MCF 10A (cell line): ENCODE measurements at places on chromosomes 2 and 18. TPM values are rescaled to one million over a fixed set of nuclear protein-coding genes. Genes with fewer than 3 reads are reported as not detected.

DNA sequence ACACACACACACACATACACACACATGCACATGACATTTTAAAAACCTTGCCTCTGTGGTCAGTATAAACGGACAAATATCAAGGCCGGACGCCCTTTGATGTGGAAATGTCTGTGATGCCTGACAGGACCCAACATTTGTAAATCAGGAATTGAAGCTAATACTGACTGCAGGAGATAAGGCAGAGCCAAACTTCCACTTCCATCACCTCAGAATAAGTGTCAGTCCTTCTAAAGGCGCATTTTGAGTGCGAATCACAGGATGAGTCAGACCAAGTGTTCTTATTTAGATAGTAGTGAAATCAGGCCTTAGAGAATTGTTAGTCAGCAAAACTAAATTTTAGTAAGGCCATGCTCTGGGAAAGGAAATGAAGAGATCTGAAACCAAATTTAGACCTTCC lies 211.7 kb upstream of the LRATD1 start:
- no peaks in the 10 kb centered on the region for H3K4me1 ChIP-seq
- H3K27ac ChIP-seq: no peak overlapping the region
- H3K36me3 ChIP-seq: no peaks in the 10 kb centered on the region
- DNase-seq: peak; percentile 6
- H3K27me3 ChIP-seq: no peaks in the 10 kb centered on the region

- H3K4me3 ChIP-seq: no peak overlapping the region
- H3K27ac ChIP-seq: no peak overlapping the region
- H3K36me3 ChIP-seq: peaks cover 8% of the 10 kb centered on the region
- no peaks in the 10 kb centered on the region for H3K27me3 ChIP-seq
- H3K4me1 ChIP-seq: peaks cover 11% of the 10 kb centered on the region
These were observed 81.2 kb upstream of the STK17B start for GRCh38 chr2:196252408-196253115.

GRCh38 chr2:238462782-238463396 lies 36.2 kb downstream of the ASB1 start:
- no peaks in the 10 kb centered on the region for H3K36me3 ChIP-seq
- no peak overlapping the region for H3K27ac ChIP-seq
- peaks cover 6% of the 10 kb centered on the region for H3K4me1 ChIP-seq
- no peak overlapping the region for H3K4me3 ChIP-seq

- DNase-seq: peak; percentile 55
- H3K4me3 ChIP-seq: no peak overlapping the region
- no peaks in the 10 kb centered on the region for H3K27me3 ChIP-seq
- H3K36me3 ChIP-seq: no peaks in the 10 kb centered on the region
- H3K27ac ChIP-seq: no peak overlapping the region
These were observed 39.6 kb downstream of the PSMG2 start for GRCh38 chr18:12742453-12742852.

- peaks cover 39% of the 10 kb centered on the region for H3K4me1 ChIP-seq
- no peaks in the 10 kb centered on the region for H3K27me3 ChIP-seq
- H3K4me3 ChIP-seq: no peak overlapping the region
- no peak overlapping the region for H3K27ac ChIP-seq
- DNase-seq: no peak
These were observed 93.3 kb downstream of the MAP4K4 start for GRCh38 chr2:101790857-101791256.

DNA sequence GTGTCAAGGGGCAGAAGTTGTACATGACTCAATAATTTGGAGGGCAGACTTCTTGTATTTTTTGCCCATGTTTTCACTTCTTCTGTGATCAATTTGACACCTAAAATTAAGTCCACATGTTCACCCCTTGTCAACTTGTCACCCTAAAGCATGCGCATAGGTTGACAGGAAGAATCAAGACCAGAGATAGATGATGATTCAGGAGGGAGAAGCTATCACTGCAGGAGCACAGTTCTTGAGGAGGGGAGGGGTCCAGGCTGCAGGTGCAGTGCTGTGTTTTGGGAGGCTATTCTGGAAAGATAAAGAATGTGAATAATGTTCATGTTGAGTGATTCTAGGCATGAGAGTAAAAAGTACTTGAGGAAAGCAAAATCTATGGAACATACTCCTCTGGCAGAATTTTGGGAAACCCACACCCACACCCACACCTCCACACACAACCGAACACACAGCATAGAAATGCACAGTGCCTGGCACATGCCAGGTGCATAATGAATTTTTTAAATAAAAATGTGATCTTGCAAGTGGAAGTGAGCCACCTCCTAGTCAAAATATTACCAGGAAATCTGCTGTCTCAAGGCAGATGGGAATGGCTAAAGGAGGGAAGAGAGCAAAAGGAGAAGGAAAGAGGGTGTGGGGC lies 249.2 kb upstream of the MEX3C start:
- peaks cover 17% of the 10 kb centered on the region for H3K4me1 ChIP-seq
- no peak overlapping the region for H3K4me3 ChIP-seq
- DNase-seq: no peak
- H3K27me3 ChIP-seq: no peaks in the 10 kb centered on the region
- no peaks in the 10 kb centered on the region for H3K36me3 ChIP-seq
- H3K27ac ChIP-seq: peak overlapping the region; percentile 91

DNA sequence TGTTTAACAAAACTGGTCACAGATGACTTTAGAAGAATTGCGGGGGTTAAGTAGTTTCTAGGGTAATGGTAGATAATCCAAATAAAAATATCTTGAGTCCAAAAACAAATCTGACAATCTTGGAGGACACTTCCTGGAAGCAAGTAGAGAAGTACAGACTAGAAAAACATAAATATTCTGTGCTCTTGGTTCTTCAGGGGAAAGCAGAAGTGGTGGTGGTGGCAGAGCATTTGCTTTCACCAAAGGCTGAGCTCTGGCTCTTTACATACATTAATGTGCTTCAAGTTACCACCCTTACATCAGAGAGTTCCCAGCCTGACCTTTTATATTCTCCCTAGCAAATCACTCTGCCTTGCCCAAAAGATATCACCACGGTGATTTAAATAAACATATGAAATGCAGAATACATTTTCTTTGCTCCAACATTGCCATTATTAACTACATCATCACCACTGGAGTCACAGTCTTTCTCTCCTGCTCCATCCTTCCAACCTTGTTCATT lies 15.3 kb downstream of the PDE11A start:
- DNase-seq: no peak
- H3K4me1 ChIP-seq: no peaks in the 10 kb centered on the region
- H3K36me3 ChIP-seq: no peaks in the 10 kb centered on the region

Gene FBXO15
- total RNA-seq: 0.79 and 0.91 TPM in 2 replicates

Gene MYCN
- not detected in 2 replicates for total RNA-seq
